ENCODE measurements at places on chromosomes 4 and X. TPM values are rescaled to one million over a fixed set of nuclear protein-coding genes. Genes with fewer than 3 reads are reported as not detected.

The MAGEE2 gene
- 0.18 TPM for total RNA-seq

The RP2 gene
- total RNA-seq = 16.0 TPM

The HPRT1 gene
- 22.1 TPM for total RNA-seq

The RUFY3 gene
- total RNA-seq = 122 TPM

The CXCL1 gene
- total RNA-seq = 49.4 TPM

The GJB1 gene
- 3.7 TPM for total RNA-seq

The IL13RA1 gene
- 61.1 TPM for total RNA-seq

- no peak for DNase-seq
Observed at GRCh38 chr4:52752936-52753335, 1.7 kb upstream of the ERVMER34-1 start.

GRCh38 chr4:21954916-21955315, 6.3 kb upstream of the KCNIP4 start:
- peak; percentile 18 for DNase-seq

- DNase-seq = peak; percentile 76
Observed at GRCh38 chr4:121656269-121656641, 40.5 kb downstream of the ANXA5 start.

- peak; percentile 34 for DNase-seq
Observed at GRCh38 chr4:145870155-145871020, 68.2 kb downstream of the ZNF827 start.

- peak; percentile 99 for DNase-seq
Observed at GRCh38 chr4:176319704-176320339, at the start of gene SPCS3. TSS of gene SPCS3 (plus strand) at chr4:176319966. CDS start at chr4:176320077, 111 bp downstream.

GRCh38 chrX:109264878-109265277, 217.0 kb downstream of the GUCY2F start:
- DNase-seq = no peak

GRCh38 chr4:6582889-6583490, 8.0 kb downstream of the MAN2B2 start:
- DNase-seq = no peak

- DNase-seq = no peak
Observed at GRCh38 chrX:47579537-47579936, 2.7 kb upstream of the TIMP1 start.

DNA sequence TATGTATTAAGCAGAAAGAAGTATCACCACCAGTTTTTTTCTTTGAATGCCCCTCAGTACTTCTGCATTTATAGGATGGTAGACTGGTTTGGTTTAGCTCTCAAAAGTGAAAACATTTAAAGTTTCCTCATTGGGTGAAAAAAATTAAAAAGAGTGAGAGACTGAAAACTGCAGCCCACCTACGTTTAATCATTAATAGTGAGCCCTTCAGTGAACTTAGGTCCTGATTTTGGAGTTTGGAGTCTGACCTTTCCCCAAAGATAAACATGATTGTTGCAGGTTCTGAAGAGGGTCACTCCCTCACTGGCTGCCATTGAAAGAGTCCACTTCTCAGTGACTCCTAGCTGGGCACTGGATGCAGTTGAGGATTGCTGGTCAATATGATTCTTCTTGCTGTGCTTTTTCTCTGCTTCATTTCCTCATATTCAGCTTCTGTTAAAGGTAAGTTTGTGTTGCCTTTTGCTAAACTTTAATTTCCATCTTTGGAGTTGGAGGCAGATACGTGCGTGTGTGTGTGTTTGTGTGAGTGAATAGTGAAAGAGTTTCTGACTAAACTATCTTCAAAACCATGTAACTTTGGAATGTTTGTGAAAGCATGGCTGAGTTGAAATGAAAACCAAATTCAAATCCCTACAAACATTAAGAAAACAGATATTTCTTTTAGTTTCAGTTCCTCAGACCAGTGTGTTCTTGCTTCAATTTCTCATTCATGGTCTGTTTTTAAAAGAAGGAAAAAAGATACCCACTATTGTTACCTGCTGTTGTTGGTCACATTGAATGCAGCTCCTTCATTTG, at the start of gene MTTP:
TSS of gene MTTP (plus strand) at position 295 of the 795 bp plus-strand sequence. CDS start at position 381, 86 bp downstream.
- no peak for DNase-seq

GRCh38 chr4:154622598-154622997, 10.1 kb upstream of the FGG start:
- DNase-seq = no peak

DNA sequence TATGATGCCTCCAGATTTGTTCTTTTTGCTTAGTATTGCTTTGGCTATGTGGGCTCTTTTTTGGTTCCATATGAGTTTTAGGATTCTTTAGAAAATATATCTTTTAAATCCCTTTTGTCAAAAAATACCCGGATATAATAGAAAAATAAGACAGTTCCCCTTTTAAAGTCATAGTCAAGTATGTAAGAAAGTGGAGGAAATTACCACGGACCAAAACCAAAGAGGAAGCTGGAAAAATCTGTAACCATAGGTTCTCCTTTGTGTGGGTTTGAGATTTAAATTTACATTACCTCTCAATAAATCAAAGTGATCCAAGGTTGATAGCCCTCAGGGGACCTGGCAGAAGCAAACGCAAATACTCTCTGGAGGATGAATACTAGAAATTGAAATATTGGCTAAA, 58.3 kb upstream of the PACRGL start:
- no peak for DNase-seq

GRCh38 chrX:154046031-154046781, 26.5 kb upstream of the IRAK1 start:
- peak; percentile 84 for DNase-seq

- no peak for DNase-seq
Observed at GRCh38 chrX:132173647-132174046, 45.6 kb downstream of the RAP2C start.

All from lung (tissue), 17 donors.